NCI-H446 treated with DMSO at 0.1 percent for 48 hours (cell line): ENCODE measurements at places on chromosomes 2 and 18.

GRCh38 chr2:232230560-232230959 is 148.0 kb upstream of the ALPP start:
- no peak for DNase-seq

DNA sequence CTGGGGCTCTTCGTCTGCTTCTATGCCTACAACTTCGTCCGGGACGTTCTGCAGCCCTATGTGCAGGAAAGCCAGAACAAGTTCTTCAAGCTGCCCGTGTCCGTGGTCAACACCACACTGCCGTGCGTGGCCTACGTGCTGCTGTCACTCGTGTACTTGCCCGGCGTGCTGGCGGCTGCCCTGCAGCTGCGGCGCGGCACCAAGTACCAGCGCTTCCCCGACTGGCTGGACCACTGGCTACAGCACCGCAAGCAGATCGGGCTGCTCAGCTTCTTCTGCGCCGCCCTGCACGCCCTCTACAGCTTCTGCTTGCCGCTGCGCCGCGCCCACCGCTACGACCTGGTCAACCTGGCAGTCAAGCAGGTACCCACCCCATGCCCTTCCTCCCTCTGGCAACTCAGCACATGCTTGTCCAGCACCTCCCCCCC is 24.2 kb downstream of the STEAP3 start:
- no peak for DNase-seq

DNA sequence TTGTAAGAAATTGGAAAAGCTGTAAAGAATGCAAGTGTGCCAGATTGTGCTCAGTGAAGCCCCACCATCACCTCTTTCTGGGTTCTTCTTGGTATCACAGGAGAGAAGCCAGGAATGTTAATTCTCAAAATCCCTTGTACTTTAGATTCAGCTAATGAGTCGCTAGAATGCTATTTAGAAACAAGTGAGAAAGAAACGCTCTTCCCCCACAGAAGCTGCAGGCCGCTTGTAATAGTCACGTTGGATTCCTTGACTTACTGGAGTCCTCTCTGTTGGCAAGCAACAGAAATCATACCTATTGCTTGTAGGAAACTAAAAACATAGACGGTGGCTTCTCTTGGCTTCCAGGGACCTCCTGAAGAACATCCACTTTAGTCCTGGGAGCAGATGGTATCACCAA is 375.6 kb upstream of the LRATD1 start:
- DNase-seq = no peak

DNA sequence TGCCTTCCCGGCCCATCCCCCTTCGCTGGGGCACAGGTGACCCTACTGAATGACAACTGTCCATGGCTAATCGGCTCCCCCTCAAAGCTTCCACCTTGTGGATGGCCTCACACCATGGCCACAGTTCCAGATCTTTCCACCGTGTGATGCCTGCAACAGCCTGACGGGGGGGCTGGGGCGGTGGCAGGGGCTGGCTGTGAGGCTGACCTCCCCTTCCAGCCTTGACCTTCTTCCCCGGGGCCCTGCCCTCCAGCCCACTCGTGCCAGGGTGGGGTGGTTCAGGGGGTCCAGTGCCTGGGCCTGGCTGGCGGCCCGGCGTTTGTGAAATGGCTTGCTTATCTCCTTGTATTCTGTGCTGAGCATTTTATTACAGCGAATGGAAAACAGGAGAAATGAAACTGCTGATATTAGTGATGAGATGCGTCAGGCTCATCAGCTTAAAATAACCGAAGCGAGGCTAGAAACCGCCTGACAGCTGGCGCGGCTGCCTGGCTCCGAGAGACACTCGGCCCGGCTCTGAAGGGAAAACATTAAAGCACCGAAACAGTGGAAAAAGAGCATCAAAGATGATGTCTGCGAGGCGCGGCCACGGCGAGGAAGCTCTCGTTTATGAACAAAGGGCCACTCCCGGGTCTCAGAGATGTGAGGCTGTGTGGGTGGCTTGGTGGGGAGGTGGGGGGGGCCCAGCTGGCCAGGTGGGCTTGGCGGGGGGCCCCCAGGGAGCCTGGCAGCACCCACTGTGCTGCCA is 916 bp upstream of the PDCD1 start:
- no peak for DNase-seq

DNA sequence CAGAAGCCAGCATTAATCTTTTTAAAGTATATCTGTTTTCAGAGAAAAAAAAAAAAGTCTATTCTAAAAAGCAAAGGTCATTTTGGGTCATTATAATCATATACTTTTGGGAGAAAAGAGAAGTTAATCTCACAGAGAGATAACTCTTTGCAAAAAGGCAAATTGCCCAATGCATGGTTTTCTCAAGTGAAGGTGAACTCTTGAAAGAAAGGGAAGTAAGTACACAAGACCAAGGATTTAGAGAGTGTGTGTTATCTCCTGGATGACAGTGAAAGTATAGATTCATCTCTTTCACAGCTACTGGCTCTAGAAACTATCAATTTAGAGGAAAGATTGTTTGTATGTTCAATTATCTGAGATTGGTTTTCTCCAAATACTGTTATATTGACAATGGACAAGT is 151.4 kb downstream of the CD8B2 start:
- DNase-seq = no peak

GRCh38 chr2:100643906-100644501 is 81.2 kb downstream of the PDCL3 start:
- no peak for DNase-seq

GRCh38 chr2:239587311-239587731 is 186.5 kb upstream of the HDAC4 start:
- DNase-seq = no peak

DNA sequence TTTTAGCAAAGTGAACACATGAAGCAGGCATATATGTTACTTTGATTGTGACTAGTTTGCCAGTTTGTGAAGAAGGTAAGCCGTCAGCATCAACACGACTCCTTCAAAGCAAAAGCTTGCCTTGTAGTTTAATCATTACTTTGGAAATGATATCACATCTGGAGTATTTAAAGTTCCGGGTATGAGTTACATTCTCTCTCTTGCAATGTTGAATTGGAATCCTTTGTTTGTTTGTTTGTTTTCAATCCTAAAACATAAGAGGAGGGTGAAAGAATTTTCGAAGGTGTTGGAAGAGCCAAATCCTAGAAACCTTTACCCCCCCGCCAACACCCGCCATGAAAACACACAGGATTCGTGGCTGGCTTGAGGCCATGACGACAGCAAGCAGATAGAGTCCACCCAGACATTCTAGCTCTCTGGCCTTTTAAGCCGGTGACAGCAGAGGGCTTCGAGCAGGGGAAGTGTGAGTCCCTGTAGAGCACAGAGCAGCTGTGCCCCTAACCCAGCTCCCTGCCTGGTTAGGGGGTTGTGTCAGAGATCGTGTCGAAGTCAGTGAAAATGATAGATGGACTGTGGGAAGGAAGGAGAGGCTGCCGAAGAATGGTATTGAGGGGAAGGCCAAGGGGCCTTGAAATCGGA is 103.8 kb upstream of the SMIM21 start:
- no peak for DNase-seq

DNA sequence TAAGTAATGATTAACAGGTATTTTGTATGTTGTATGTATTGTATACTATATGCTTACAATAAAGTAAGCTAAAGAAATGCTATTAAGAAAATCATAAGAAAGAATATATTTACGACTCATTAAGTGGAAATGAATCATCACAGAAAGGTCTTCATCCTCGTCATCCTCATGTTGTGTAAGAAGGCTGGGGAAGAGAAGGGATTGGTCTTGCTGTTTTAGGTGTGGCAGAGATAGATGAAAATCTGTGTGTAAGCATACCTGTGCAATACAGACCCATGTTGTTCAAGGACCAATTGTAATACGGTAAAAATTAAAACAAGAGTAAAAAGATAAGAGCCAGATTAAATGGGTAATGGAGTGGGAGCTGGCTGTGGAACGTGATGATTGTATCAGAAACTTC is 16.6 kb downstream of the SLC35F5 start:
- no peak for DNase-seq

DNA sequence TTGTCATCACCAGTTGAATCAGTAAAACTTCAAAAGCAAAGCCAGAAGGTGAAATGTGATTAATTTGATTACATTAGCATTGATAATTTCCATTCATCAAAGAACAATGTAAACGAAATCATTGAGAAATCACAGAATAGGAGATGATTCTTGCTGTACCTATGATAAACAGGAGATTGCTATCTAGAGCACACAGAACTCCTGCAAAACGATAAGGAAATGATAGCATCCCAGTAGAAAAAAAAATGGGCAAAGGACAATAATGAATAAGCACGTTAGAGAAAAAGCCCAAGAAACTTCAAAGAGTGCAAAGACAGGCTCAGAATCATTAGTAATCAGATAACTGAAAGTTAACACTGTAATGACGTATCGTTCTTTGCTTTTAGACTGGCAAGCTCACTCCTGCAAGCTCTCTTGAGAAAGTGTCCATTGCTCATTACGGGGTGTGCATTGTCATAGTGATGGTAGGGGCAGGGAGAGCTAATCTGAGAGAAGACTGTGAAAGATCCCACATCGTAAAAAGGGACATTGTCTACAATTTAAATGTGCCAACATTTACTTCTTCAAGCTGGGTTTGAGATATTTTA is 143.6 kb downstream of the SPP2 start:
- no peak for DNase-seq

DNA sequence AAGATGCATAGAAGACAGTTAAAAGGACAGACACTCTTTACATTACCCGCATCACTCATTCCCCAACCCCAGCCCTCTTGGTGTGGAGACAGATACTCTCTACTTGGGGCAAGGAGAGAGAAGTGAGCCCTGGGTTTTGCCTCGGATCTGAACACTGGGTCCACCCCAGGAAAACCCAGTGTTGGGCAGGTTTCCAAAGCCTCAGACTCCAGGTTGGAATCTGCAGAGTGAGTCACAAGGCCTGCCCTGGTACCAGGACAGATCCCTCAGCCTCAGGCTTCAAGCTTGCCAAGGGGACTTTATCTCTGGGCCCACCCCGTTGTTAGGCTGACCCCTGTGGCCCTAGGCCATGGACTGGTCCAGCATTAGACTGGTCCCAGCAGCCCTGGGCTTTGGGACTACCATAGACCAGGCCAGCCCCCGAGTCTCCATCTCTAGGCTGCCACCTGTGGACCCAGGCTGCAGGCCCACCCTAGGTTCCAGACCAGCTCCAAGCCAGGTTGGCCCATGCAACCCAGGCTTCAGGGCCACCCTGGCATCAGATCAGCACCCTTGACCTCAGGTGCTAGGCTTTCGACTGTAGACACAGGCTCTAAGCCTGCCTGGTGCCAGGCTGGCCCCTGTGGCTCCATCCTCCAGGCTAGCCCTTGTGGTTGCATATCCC is 112.8 kb downstream of the GULP1 start:
- no peak for DNase-seq

DNA sequence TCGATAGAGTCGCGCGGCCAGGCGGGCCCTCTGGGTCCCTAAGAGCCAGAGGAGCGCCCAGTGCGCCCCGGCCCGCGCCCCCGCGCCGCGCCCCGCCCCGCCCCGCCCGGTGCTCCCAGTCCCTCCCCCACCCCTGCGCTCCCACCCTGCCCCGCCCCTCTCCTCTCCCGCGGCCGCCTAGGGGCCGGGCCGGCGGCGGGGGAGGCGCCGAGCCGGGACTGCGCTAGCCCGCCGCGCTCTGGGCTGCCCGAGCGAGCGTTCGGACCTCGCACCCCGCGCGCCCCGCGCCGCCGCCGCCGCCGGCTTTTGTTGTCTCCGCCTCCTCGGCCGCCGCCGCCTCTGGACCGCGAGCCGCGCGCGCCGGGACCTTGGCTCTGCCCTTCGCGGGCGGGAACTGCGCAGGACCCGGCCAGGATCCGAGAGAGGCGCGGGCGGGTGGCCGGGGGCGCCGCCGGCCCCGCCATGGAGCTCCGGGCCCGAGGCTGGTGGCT is at the start of gene GPC1:
GPC1 (plus strand) TSS at position 207 of the 491 bp plus-strand sequence; CDS start at position 463, 256 bp downstream.
- peak; percentile 34 for DNase-seq

- no peak for DNase-seq
These were observed 58.5 kb upstream of the CTLA4 start for GRCh38 chr2:203809084-203809521.

DNA sequence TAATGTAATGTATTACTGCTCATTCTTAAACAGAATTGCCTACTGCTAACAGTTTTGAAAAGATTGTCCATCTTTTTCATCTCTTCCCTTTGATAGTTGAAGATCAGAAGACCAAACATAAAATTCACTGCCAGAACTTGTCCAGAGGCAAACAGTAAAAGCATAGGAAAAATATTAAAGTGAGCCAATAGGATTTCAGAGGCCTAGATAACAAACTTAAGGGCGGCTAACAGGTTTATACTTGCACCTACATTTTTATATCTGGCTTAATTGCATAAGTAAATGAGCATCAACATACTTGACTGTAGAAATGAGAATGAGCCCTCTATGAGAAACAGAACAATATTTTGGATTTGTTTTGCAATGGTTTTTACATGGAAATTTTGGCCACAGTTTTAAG is 30.3 kb downstream of the ZC3H15 start:
- DNase-seq = no peak

GRCh38 chr2:189441709-189442074 is 418 bp downstream of the WDR75 start:
- DNase-seq = no peak

GRCh38 chr18:68733707-68734106 is 18.8 kb upstream of the TMX3 start:
- DNase-seq = no peak

GRCh38 chr2:120204022-120204405 is 19.2 kb downstream of the TMEM185B start:
- DNase-seq = no peak

DNA sequence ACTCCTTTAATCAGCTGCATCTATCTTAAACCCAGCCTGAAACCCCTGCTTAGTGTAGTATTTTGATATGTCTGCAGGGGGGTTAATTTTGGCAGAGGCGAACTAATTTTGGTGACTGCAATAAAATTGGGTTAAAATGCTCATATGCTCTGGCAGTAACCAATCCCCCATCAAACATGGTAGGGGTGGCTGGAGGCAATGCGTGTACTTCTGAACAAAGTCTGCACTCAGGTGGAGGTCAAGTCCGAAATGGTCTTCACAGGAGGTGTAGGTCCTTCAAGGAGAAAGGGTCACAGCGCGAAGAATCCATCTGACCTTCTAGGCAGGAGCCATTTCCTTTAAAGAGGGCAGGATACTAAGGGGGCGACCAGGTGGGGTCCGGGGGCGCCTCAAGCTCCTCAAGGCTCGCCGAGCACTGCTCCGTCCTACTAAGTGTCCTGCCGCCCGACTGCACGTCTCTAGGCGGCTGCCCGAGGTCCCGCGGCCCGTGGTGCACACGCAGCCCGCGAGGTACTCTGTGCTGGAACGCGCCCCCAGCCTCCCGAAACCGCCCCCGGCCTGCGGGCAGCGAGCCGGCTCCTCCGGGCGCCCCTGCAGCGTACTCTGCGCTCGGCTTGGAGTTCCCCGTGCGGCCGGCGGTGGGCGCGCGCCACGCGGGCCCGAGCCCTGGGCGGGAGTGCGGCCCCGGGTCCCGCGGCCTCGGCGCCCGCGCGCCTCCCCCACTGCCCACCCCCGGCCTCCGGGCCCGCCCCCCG is 1.7 kb upstream of the LDLRAD4 start:
- no peak for DNase-seq

GRCh38 chr2:199992296-199992695 is 36.9 kb downstream of the MAIP1 start:
- DNase-seq = no peak

DNA sequence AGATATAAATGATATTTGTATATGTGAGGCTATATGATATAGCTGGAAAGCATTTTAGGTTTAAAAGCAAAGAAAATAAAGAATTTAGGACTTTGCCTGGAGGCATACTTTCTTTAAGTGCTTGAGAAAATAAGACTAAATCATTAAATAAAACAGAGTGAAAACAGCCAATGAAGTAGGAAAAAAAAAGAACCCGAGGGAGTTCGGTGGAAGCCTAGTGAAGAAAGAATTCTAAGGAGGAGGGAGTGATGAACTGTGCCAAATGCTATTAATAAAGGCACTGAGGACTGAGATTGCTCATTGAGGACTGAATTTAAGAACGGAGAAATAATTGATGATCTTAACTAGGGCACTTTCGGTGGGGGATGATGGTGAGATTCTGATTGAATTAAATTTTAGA is 573.5 kb downstream of the DSC3 start:
- DNase-seq = peak; percentile 85
